ENCODE measurements at places on chromosomes 1 and 21.

- no peak for DNase-seq
Observed at GRCh38 chr21:39152271-39152670, 31.0 kb downstream of the PSMG1 start.

DNA sequence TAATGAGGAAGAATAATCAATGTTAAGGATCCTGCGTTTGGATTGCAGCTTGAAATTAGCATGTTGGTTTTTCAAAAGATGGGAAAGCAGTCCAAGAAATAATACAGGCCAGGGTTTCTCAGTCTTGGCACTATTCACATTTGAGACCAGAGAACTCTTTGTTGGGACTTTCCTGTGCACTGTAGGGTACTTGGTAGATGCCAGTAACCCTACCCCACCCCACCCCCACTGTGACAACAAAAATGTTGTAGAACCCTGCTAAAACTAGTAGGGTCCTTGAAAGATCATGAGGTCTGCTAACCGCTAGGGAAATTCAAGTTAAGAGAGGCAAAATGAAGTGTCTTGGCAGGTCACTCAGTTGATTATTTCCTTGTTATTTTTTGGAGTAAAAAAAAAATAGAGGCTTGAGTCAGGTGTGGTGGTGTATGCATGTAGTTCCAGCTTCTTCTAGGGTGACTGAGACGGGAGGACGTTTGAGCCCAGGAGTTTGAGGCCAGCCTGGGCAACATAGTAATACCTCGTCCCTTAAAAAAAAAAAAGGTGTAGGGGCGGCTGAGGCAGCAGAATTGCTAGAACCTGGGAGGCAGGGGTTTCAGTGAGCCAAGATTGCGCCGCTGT, 53.3 kb downstream of the SPEN start:
- no peak for DNase-seq

GRCh38 chr21:42469272-42469671, 26.8 kb downstream of the RSPH1 start:
- DNase-seq = no peak

GRCh38 chr21:37139154-37139553, 66.1 kb downstream of the TTC3 start:
- DNase-seq = no peak

GRCh38 chr1:12730156-12730555, 14.2 kb downstream of the AADACL3 start:
- no peak for DNase-seq

GRCh38 chr1:44602634-44603628, 71.3 kb downstream of the TMEM53 start:
- DNase-seq = no peak

GRCh38 chr1:14996133-14997050, 157.2 kb upstream of the TMEM51 start:
- no peak for DNase-seq

All from T-helper 2 cell (primary cell).